ENCODE measurements at places on chromosomes 5 and 9.

DNA sequence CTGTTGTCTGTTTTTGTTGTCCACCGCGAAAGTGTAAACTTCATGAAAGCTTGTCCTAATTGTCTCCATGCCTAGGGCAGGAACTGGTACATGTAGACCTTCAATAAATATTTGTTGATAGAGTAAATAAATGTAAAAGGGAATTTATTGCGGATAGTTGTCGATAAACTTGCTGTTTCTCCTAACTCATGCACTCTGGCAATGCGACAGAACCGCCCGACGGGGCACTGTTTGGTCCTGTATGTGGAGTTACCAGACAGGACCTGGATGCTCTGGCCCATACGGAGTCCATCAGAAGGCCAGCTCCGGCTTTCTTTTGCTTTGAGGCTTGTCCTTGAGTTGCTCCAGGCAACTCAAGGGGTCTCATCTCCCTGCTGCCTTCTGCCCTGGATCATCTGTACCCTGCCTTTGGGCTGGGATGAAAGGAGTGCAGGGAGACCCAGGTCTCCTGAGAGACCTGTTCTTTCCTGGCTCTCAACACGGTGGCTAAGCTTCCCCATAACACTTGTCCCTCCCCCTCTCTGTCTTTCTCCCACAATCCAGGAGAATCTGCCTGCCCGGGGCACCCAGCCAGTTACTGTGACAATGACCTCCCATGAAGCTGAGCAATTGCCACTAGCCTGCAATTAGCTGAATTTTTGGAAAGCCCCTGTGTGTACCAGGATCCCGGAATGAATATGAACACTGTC is 149.5 kb upstream of the PTCH1 start:
- no peak for DNase-seq

GRCh38 chr5:89117124-89117644 is 234.2 kb upstream of the MEF2C start:
- DNase-seq, result peak; percentile 66

GRCh38 chr5:100469767-100470166 is 65.4 kb upstream of the FAM174A start:
- DNase-seq, result peak; percentile 18

GRCh38 chr5:100407053-100407452 is 128.1 kb upstream of the FAM174A start:
- no peak for DNase-seq

DNA sequence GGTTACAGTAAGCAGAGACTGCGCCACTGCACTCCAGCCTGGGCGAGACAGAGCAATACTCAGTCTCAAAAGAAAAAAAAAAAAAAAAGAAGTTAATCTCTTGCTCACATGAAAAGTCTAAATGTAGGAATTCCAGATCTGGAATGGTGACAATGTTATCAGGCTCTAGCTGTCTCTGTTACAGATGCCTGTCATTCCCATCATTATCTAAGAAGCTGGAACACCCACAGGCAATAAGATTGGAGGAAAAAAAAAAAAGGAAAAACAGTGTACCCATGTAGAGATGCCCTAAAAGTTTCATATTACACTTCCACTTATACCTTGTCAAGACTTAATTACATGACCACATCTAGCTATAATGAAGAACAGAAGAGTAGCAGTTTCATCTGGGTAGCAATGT is 38.2 kb downstream of the PTBP3 start:
- no peak for DNase-seq

DNA sequence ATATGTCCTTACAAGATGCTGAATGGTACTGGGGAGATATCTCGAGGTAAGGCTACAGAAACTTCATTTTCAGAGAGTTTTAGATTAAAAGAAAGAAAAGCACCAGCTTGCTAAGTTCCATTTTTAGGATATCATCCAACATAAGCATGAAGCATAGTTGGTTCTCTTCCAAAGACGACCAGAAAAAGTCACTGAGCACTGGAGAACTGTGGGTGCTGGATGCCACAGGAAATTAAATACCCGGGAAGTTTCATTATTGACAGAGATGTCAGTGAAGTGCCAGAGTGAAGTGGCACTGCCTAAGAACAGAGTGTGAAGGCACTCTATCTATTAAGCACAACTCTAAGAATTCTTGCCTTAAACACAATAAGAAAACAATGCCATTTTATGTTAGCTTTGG is 76.8 kb downstream of the PIK3R1 start:
- no peak for DNase-seq

GRCh38 chr5:36637516-36637915 is 31.1 kb downstream of the SLC1A3 start:
- no peak for DNase-seq
